ENCODE measurements at places on chromosomes 2 and 18.
A peak's percentile ranks its signal among the peaks of the same experiment; 100 is the strongest.

GRCh38 chr2:233165543-233165894 lies 86.0 kb upstream of the ATG16L1 start:
- DNase-seq = no peak

DNA sequence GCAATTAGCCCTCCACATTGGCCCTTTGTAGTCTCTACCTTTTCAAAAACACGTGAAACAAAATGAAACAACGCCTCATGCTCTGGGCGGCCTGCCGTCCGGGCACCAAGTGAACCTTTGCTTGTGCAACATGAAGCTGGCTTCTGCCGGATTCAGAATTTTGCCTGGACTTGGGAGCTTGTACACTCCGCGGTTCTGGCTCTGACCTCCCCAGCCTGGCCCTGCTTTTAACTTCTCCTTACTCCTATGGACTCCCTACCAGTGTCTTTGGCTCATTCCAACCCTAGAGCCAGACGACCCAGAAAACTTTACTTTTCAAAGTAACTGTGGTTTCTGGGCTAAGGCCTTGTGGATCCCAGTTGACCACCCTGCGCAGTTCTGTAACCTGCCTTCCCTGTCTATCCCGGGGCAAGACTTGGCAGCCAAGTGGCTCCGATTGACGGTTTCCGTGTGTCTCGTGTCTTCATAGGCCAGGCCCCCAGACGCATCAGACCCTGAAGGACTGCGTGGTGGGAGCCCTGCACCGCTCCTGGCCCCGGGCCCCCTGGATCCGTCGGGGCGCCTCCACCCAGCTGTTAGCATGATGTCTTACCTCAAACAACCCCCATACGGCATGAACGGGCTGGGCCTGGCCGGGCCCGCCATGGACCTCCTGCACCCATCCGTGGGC lies 1.9 kb downstream of the OTX1 start:
- peak; percentile 2 for DNase-seq

GRCh38 chr18:50143886-50144285 lies 51.1 kb downstream of the MYO5B start:
- no peak for DNase-seq

- no peak for DNase-seq
These were observed 370.4 kb downstream of the CLIP4 start for GRCh38 chr2:29485631-29486030.

- no peak for DNase-seq
These were observed 23.6 kb downstream of the SP3 start for GRCh38 chr2:173941567-173941966.

GRCh38 chr2:237698358-237698694 lies 70.9 kb downstream of the LRRFIP1 start:
- no peak for DNase-seq

DNA sequence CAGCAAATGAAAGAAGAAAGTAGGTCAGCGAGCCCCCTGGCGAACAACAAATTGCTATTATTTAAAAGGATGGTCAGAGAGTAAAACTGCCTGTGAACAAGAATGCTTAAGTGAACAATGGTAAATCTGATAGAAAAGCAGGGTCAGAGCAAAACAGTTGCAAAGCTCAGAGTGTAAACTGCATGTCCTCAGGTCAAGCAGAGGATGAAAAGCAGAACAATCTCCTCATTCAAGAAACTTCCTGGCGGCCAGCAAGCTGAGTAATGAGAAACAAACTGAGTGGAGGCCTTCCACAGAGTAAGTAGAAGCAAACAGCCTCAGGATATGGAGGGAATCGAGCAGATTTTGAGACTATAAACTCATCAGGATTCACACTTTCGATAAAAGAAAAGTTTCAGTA lies 117.9 kb downstream of the PPP1R1C start:
- no peak for DNase-seq

- DNase-seq = peak; percentile 90
These were observed 66.8 kb downstream of the HNRNPLL start for GRCh38 chr2:38535744-38536506.

DNA sequence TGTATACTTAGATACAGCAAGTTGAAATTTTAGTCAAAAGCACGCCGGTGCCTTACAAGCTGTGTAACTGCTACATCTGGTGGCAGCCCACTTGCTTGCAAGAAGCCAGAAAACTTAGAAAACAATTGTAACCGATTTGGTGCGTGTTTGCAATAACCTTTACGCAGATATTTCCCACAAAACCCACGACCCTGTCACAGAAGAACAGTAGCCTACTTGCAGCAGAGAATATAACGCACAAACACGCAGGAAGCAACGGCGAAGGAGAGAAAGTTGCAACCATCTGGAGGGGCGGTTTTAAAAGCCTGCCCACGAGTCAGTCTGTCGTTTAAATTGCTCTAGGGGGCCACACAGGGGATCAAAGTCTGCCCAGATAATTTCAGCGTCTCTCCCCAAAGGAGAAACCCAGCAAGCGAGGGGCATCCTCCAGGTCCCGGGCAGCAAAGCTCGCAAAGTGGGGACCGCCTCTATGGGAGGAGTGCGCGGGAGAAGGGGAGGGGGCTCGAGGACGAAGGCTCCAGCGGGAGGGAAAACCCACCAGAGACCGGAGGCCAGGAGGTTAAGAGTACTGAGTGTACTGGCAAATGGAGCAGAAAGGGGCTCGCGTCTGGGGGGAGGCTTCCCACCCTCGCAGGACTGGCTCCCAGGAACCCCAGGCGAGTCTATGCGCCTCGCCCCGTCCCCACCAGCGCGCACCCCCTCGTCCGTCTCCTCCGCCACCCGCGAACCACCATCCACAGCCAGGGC lies 1.1 kb downstream of the TLK1 start:
- peak; percentile 59 for DNase-seq

GRCh38 chr2:120381192-120381591 lies 35.3 kb downstream of the INHBB start:
- DNase-seq = no peak

GRCh38 chr18:50750546-50750945 lies 69.3 kb downstream of the MRO start:
- no peak for DNase-seq

DNA sequence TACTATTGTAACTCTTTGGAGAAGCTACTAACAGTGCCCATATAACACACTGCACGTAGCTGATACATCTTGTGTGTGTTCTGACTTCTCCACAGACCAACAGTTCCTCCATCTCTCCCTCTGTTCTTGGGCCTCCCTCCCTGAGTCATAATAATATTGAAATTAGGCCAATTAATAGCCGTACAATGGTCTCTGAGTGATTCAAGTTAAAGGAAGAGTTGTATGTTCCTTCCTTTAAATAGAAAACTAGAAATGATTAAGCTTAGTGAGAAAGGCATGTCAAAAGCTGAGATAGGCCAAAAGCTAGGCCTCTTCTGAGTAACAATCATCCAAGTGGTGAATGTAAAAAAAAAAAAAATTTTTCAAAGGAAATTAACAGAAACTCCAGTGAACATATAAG lies 828.4 kb upstream of the CHAC2 start:
- no peak for DNase-seq

DNA sequence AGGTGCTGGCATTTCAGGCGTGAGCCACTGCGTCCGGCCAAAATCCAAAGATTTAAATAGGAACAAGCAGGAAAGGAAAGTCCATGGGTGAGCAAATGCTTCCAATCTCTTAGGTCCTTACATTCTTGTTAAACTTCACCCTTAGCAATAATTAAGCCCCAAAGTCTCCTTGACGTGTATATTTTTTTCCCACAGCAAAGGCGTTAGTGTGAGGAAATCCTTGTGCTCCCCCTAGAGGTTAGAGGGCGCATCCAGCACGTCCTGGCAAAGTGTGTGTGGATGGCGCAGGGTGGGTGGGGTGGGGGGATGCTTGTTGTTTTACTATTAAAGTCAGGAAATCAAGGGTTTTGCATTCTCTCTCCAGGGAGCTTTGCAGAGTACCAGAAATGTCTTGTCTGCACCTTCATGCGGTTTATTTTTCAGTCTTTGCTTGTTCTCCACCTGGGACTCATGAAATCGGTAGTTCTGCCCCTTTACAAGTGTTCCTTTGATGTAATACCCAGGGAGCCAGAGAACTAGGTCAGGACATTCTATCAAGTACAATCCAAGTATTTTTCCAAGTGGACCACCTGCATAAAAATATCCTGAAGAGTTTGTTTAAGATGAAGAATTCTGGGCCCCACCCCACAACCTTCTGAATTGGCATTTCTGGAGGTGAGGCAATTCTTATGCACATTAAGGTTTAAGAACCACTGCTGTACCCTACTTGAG lies 22.2 kb upstream of the ITSN2 start:
- DNase-seq = peak; percentile 53

- peak; percentile 17 for DNase-seq
These were observed 25.2 kb upstream of the LCLAT1 start for GRCh38 chr2:30421604-30422443.

- DNase-seq = no peak
These were observed 65.0 kb upstream of the HPCAL1 start for GRCh38 chr2:10237392-10238321.

DNA sequence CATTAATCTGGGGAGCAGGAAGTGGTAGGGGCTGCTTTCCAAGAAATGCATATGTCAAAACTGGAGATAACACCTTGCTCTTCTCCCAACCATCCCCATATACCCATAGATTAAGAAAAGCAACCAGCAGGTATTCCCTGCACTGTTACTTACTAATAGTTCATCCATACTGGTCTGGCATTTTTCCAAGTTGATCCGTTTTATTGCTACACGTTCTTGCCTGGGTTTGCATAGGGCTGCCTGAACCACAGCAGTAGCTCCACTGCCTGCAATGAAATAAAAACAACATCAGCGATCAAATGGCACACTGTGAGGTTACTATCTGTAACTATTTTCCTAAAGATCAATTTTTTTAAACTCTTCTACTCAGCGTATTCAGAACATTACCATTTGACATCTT lies 65.6 kb downstream of the STK39 start:
- DNase-seq = no peak

DNA sequence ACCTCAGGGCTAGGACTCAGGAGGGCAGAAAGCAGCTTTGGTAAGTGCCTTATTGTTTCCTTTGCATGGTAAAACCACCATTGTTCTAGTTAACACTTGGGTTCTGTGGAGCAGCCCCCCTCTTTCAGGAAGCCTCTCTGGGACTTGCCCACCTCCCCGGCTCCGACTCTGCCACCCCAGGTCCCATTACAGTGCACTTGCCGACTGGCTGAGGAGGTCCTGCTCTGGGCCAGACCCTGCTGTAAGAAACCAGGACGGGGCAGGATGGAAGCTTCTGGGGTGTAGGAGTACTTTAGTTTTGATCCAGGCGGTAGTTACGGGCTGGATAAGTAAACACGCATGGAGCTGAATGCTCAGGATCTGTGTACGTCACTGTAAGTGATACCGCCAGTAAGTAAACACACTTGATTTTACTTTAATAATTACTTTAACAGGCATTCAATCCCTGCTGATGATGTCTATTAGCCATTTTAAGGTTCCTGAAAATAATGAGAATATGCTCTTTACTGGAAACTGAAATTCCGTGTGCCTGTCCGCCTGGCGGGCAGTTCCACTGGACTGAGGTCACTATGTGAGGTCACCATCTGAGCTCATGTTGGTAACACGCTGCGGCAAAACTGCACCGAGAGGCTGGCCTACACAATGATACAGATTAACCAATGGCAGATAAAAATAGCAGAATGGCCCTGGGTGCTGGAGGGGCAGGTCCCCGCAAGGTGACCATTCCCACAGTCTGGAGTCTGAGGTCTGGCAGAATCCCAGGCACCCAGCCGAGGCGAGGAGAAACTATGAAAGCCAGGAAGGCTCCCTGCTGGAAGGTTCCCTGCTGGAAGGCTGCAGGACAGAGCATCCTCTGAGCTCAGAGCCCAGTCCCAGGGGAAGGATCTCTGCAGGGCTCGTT lies 25.2 kb downstream of the HS1BP3 start:
- no peak for DNase-seq

DNA sequence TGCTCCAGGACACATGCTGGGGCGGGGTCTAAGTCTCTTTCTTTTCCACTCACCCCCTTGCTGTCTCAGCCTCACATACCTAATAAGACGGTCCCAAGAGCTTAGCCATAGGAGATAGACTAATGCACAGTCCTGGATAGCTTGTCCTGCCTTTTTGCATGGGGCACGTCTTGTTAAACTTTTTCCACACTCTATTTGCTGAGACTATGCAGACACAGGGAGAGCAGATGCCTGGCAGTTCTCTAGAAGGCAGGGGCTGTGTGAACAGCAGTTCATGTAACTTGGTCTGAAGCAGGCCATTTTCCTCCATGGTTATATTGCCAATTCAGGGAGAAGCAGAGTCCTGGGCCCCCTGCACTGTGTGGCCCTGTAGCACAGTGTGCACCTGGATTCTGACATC lies 142.1 kb downstream of the SEPTIN10 start:
- DNase-seq = no peak

DNA sequence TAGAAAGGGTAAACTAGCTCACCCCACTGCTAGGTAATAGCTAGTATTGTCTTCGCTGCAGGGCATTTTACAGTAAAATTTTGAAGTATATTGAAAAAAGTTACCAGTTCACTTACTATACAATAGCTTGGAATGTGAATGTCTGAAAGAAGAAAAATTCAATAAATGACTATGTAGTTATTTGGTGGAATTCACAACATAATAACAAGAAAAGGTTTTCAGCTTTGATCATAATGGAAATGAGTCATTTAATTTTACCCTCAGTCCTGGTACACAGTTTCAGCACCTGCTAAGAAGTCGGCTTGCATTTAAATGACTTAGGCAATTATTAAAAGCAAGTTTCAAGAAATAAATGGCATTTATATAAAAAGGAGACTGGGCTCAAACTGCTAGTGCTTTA lies 90.4 kb downstream of the NUP35 start:
- no peak for DNase-seq

DNA sequence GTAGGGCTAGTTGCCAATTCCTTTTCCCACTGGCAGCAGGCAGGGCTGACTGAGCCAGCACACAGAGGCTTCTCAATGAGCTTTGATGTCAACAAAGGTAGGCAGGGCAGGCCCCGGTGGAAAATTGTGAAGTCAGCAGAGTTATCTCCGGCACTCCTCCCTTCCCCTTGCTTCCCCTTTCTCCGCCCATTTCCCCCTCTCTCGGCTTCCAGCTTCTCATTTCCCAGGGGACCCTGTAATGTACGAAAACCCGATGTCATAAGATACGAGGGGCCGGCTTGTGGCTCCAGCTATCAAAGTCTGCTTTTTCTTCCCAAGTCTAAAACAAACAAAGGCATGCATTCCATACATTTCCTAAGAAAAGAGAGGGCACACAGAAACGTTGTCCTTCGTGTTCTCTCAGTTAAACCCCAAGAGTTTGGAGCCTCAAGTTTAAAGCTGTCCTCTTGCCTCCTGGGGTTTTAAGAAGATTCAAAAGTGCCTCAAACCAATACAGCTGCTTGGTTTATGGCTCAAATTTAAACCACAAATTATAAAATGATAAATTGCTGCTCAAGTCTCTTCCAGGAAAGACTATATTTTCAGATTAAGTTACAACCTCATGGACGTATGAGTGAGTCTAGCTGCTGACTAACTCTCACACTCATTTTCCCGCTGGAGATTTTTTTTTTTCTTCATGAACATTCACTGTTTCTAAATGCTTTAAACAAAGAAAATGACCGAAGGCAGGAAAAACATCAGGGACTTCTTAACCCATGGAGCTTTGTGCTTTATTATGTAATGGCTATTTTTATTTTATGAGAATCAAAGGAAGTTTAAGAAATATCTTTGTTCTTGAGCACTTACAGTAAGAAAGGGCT lies 27.2 kb upstream of the EML4 start:
- DNase-seq = peak; percentile 36

- no peak for DNase-seq
These were observed 36.0 kb downstream of the HAUS1 start for GRCh38 chr18:46140173-46140572.

GRCh38 chr2:145412155-145412554 lies 892.2 kb upstream of the ZEB2 start:
- DNase-seq = peak; percentile 5
